MV-4-11 (cell line): ENCODE measurements at places on chromosomes 7 and 10.

GRCh38 chr7:20816372-20816959 is 29.8 kb upstream of the SP8 start:
- no peak for DNase-seq

- DNase-seq: no peak
Measured at GRCh38 chr10:132402781-132403241, 5.8 kb downstream of the PWWP2B start.

DNA sequence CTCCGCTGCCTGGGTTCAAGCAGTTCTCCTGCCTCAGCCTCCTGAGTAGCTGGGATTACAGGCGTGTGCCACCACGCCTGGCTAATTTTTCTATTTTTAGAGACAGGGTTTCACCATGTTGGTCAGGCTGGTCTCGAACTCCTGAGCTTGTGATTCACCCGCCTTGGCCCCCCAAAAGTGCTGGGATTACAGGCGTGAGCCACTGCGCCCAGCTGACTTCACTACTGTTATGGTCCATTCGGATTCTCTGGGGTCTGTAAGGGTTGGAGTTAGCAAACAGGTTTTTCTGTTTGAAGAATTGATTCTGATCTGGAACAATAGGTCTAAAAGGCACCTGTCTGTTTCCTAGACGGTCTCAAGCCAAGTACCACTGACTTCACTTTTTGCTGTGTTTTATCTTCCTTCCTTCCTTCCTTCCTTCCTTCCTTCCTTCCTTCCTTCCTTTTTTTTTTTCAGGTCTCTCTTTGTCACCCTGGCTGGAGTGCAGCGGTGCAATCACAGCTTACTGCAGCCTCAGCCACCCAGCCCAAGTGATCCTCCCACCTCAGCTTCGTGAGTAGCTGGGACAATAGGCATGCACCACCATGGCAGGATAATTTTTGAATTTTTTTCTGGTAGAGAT is 192.2 kb downstream of the CAMK1D start:
- DNase-seq: no peak

- no peak for DNase-seq
Measured at GRCh38 chr10:112750427-112751167, 199.4 kb upstream of the TCF7L2 start.

DNA sequence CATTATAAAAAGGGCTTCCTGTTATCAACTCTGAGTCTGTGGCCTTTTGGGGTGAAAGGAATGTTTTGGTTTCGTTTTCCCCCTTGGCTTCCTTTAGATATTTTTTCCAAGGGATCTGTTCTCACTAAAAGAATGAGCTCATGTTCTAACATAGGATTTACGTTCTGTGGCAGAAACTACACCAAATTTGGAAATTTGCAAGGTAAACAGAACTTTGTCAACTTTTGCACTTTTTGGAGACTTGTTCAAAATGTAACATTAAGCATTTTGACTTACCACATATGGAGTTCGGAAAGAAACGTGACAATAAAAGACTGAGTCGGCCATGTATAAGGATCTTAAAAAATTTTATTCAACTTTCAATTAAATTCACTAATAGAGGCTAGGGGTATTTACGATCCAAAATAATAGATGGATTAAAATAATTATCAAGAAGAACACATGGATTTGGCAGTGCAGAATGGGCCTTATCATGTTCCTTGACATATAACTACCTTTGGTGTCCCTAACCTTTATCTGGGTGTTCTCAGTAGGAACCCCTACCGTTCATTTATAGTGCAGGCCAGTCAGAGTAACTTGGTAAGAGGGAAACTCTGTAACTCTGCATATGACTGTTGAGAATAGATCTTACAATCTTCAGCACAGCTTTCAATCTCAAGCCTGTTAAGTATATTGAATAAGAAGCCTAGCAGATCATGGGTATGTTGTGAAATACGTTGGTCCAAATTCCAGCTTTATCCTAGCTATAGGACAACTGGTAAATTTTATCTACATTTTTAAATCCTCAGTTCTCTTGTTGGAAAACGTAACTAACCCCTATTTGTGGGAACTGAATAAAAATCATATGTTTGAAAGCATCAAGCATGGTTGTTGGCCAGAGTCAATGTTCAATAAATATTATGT is 11.8 kb downstream of the CPED1 start:
- no peak for DNase-seq
